Stimulated activated naive CD8-positive, alpha-beta T cell treated with anti-CD3 and anti-CD28 coated beads, Interleukin-15, amount 100 ng/mL, for 72 hours (primary cell): ENCODE measurements at places on chromosomes 1 and 21.

DNA sequence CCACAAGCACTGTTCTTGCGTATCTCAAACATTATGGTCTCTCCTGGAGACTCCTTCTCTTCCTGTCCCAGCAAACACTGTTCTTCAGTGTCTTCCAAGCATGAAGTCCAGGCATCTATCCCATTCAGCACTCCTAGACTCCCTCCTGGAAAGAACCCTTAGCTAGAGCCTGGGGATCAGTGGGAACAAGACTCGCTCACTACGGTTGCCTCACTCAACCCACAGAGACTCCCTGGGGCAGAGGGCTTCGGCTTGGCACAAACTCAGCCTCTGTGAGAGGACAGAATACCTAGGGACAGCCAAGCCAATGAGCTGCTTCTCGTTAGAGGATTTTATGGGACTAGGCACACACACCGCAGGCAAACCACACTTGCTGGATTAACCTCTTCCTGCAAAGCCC, 86.5 kb upstream of the IPO9 start:
- no peak for DNase-seq

GRCh38 chr1:169204157-169204556, 97.7 kb downstream of the ATP1B1 start:
- DNase-seq = no peak

DNA sequence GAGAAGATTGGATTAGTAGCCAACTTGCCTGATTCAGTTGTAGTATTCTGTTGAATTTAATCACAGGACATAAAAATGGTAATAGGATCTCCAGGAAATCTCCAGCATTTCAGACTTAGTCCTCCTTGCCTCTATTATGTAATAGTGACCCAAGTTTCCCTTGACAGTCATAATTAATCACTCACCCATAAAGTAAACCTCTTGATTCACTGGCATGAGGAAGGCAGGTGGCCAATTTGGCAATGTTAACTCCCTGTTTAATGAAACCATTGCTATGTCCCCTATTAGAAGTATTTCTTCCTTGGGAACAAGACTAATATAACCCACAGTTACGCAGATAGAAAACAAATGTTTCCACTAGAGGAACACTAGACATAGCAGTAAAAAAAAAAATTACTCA, 604.8 kb upstream of the CXADR start:
- DNase-seq = no peak

- no peak for DNase-seq
Observed at GRCh38 chr1:223631473-223631872, 34.0 kb downstream of the CAPN8 start.

DNA sequence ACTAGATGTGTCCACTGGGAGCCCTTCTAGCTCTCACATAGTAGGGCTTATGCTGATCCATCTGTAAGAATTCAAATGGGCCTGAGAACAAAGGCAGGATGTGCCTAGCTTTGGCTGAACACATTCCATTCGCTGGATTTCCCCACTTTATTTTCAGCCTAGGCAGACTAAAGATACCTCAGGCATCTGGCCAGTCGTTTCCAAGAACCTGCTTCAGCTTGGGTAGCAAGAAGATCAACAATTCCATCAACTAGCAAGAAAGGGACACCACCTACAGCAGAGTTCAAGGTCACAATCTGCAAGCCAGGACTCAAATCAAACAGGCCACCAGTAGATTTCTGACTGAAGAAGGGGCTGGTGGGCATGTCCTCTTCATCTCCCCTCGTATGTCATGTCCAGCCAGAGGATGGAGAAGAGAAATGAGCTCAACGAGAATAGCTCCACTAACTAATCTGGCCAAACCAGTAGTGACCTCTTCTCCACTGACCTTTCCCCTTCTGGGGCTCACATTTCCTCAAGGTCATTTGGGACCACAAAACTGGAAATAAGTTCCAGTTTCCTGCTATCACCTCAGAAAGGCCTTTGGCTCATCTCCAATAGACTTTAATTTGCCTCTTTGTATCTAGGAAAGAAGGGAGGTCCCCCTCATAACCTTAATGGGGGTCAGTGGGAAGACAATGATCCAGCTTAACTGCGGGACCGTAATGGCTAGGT, 14.2 kb downstream of the TXNIP start:
- DNase-seq = no peak

DNA sequence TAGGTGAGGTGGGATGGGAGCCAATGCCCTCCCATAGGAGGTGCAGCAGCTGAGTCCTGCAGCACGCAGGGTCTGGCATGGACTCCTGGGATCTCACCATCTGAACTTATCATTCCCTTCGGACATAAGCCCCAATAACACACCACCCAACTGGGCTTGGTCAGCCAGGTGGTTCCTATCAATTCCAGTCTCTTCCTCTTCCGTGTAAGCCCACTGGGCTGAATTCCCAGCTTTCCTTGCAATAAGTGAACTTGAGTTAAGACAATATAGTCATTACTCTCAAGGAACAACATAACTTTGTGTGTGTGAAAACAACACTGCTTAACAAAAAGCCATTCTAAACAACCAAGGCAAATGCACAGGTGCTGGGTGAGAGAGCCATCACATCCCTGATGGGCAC, 86.6 kb upstream of the EDN2 start:
- DNase-seq = no peak

DNA sequence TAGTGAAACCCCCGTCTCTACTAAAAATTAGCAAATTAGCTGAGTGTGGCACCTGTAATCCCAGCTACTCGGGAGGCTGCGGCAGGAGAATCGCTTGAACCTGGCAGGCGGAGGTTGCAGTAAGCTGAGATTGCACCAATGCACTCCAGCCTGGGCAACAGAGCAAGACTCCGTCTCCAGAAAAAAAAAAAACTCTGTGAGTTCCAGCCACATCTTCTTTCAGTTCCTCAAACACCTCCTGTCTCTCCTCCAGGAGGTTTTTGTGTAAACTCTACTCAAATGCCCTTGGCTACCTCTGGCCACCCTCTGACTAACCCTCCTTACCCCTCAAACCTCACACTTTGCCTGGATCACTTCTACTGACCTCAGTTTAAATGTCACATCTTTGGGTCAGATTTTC, 38.1 kb downstream of the RCSD1 start:
- no peak for DNase-seq

DNA sequence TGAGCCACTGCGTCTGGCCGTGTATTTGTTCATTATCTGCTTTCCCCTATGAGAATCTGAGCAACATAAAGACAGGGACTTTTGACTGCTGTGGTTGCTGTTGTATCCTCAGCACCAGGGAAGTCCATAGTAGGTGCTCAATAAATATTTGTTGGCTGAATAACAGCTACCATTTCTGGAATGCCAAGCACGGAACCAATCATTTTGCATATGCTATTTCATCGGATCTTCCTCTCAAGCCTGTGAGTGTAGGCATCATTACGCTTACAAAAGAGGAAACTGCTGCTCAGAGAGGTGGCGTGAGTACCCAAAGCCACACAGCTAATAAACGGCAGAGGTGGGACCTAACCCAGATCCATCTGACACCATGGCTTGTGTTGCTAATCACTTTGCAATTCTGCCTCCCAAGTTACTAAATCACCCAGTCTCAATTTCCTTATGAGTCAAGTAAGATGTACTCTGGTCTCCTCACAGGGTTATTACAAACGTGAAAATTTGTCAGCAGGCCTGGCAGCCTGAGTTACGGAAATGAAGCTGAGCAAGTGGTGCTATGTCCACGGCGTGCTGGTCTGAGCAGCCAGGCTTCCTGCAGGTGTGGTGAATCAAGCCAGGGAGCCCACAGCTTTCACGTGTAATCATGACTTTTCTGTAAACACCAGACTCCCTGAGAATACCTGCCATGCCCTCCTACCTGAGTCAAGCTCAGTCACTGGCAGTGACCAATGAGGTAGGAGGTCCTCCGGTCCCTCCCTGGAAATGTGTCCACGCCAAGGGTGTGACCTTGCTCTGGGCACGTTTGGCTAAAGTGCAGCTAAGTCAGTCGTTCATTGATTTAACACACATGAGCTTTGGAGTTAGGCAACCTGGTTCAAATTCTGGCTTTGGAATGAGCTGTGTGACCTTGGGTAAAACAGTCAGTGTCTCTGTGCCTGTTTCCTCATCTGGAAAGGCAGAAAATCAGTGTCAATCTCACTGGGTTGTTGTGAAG, 4.8 kb upstream of the RHCE start:
- no peak for DNase-seq
